Activated CD8-positive, alpha-beta memory T cell treated with anti-CD3 and anti-CD28 coated beads for 4 hours (primary cell): ENCODE measurements at places on chromosomes 7 and 10.

- DNase-seq, result no peak
These were observed 131.0 kb downstream of the PLXDC2 start for GRCh38 chr10:19947215-19947614.

DNA sequence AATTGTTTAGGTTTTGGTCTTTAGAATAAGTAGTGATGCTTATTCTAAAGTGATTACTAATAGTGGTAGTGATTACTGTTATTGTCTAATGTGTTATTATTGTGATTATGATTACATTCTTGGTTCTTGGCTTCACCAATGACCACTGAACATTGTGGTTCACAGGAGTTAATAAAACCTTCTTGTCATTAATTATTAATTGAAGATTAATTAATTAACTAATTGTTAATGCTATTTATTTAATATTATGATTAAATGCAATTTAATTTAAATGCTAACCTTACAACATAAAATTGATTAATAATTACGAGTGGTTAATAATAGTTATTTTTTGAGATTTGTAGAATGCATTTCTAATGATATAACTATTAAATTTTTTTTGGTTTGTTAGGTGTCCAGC lies 747.7 kb upstream of the POM121L12 start:
- no peak for DNase-seq

DNA sequence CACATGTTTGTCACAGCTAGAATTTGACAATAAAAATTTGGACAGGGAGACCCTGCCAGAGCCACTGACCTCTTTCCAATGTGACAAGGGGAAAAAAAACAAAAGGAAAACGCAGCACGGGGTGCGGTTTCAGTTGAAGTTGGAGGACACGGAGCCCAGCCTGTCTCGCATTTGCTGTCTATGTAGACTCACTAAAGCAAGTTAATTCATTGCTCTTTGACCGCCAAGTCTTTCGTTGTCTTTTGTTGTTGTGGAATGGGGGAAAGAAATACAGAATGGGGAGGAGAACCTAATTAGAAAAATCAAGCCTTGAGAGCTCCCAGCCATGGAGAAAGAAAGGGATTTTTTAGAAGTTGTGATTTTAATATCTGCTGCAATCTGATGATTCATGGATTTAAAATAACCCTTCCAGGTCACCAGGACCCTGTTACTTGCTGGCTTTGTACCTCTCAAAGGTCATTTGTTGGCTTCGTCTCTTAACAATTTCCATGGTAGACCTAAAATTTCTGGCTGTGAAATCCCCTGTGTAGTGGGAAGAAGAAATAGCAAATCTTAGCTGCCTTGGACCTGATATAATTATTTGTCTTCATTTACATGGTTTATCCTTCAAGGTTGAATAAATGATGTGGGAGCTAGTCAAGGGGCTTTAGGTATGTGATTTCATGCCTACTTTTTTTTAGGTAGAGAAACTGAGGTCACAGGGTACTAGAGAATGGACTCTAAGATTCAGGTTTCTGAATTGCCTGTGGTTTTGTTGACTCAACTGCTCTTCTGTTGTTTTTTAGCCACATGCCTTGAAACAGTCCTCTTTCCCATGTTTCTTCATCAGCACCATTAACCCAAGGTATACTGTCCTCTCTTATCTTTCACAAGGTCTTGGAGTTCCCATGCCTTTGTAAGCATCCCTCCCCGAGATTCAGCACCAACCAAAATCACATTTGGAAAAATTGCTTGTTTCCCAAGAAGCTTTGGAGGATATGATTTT lies 78.7 kb downstream of the TCF7L2 start:
- DNase-seq, result no peak

DNA sequence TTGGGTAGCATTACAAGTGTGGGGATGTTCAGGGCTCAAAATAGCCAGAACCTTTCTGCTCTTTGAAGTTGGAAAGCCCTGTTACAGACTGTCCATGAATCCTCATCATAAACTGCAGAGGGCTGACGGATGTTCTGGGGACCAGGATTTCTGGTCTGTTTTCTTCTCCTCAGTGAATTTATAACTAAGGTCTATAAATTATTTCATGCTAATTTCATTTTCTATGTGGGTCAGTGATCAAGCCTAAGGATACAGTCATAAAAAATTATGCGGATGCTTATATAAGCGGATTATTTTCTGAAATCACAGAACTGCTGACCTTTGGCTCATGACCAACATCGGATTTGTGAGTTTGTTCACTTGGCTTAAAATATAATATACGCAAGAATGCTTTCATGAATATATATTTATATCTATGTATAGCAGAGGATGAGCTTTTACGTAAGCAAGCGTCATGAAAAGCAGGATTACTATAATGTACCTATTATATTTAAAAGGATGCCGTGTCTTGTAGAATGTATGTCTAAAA lies 263.7 kb downstream of the GLI3 start:
- DNase-seq, result no peak

DNA sequence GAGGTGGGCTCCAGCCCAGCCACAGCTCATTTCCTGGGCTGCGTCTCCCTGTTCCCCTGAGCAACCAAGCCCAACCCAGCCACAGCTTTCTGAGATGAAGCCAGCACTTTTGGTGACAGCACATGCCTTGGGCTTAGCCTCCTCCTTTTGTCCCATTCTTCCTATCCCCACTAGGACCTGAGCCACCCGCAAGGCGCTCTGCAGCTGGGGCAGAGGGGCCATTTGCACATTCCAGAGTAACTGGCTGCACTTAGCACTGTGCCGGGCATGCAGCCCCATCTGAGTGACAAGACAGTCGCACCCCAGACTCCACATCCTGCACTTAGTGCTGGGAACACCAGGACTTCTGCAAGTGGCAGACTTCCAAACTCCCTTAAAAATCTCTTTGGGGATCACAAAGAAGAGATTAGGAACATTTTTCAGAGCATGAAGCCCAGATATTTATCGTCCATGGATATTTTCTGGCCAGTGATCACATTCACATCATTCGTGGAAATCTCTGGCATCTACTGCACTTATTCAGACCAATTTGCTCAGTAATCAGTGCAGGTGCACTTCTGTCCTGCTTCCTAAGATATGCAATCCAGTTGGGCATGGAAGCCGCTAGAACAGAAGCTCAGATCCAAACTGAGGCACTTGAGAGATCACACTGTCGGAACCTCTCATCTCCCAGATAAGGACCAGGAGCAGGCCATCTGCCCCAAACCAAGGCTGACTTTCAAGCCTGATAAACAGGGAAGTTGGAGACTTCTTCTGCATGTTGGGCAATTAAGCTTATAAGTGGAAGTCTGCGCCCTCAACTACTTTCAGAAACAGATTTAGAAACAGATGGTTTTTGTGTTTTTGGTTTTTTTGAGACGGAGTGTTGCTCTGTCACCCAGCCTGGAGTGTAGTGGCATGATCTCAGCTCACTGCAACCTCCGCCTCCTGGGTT lies 26.4 kb downstream of the CHST15 start:
- no peak for DNase-seq

- no peak for DNase-seq
These were observed 289.0 kb downstream of the TNS3 start for GRCh38 chr7:47292832-47293309.

DNA sequence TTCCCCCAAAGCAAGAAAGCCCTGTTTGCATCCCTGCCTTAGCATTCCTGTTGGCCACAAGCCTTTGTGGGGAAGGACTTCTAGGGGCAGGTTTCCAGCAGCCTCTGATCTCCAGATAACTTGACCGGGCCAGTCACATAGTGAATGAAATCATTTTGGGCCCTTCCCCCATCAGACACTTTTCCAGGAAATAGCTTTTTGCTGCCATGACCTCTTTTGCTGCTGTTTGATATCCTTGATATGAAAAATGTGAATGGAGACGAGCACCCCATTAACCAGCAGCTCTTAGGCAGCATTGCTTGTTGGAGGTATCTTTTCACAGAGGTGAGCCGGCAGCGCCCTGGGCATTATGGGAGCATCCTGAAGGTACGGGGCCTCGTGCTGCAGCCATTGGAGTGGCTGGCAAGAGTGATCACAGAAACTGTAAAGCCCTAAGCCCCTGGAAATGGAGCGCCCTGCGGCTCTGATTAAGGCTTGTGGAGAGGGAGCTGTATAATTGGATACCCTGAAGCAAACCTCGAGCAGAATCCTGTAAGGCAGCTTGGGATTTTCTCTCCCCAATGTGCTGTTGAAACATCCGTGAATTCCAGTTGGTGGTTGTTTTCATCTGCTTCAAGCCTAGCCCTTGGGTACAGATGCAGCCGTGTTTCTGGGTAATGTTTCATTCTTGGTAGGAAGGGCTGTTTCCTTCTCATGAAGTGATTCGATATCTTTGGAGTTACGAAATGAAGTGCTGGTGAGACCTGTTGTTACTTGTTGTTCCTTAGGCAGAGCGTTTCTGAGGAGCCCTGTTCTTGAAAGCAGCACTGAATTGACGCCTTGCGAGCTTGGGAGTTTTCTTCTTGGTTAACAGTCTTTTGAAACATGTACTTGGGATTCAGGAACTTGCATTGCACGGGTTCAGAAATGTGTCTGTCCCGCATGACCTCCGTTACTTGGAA lies 179.0 kb downstream of the PTEN start:
- DNase-seq, result no peak

DNA sequence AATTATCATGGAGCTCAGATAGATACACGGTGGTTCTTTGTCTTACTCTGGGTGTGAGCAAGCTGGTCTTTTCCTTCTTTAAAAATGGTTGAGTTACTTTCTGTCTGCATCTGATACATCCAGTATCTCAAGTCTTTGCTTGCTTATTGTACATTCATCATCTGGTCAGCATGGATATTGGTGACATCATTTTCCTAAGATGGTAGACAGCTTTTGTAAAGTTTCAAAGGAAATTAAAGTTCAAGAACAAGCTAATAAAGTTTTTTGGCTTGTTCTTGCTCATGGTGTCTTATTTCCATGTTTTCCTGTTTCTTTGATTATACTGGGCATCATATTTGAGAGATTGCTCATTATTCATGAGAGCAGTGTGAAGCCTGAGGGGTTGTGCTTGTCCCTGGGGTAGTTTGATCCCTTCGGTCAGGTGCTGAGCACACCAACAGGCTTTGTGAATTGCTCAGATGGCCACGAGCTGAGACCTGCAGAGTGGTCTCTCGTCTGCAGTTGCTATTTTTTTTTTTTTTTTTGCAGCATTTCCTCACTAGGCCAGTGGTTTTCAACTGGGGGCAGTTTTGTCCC lies 38.5 kb downstream of the MGMT start:
- no peak for DNase-seq

- no peak for DNase-seq
These were observed 125.7 kb upstream of the MTPN start for GRCh38 chr7:136102881-136103280.

- no peak for DNase-seq
These were observed 153.0 kb downstream of the PLCE1 start for GRCh38 chr10:94146746-94147145.

GRCh38 chr10:76034353-76035205 lies 603.2 kb downstream of the LRMDA start:
- DNase-seq, result no peak

- DNase-seq, result no peak
These were observed 381.0 kb downstream of the CALN1 start for GRCh38 chr7:72030994-72031667.

- DNase-seq, result peak; percentile 84
These were observed at the start of gene SYPL1 for GRCh38 chr7:106112118-106112971. Gene SYPL1, minus strand, starts transcription at chr7:106112312. Its CDS starts 104 bp downstream, at chr7:106112208.

DNA sequence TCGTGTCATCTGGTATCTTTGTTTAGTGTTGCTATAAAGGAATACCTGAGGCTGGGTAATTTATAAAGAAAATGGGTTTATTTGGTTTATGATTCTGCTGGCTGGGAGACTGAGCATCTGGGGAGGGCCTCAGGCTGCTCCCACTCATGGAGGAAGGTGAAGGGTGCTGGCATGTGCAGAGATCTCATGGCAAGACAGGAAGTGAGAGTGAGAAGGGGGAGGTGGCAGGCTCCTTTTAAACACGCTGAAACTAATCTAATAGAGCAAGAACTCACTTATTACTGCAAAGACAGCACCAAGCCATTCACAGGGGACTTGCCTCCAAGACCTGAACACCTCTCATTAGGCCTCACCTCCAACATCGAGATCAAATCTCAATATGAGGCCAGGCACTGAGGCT lies 11.3 kb downstream of the OIT3 start:
- no peak for DNase-seq

DNA sequence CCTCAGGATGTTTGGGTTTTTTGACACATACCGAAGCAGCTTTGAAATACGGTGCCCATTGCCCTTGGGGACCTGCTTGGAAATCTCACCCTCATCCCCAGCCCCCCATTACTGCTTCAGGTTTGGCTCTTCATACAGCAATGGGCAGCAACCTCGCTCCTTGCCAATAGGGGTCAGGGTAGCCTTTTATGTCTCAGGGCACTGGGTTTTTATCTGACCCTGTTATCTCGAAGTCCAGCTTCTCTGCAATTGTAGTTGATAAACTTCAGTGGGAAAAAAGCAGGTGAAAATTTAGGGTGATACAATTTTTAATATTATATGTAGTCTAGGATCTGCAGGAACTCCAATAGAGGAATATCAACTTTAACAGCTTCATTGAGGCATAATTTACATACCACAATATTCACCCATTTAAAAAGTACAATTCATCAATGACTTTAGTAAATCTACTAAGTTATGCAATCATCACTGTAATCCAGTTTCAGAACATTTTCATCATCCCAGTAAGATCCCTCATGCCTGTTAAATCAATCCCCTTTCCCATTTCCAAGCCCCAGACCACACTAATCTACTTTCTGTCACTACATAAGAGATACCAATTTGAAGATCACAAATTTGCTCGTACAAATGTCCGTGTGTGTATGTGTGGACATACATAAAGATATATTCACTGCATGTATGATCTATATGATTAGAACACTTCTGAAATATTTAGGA lies 386.2 kb downstream of the KCNMA1 start:
- no peak for DNase-seq

GRCh38 chr10:85045046-85045445 lies 716.7 kb downstream of the CCSER2 start:
- no peak for DNase-seq

DNA sequence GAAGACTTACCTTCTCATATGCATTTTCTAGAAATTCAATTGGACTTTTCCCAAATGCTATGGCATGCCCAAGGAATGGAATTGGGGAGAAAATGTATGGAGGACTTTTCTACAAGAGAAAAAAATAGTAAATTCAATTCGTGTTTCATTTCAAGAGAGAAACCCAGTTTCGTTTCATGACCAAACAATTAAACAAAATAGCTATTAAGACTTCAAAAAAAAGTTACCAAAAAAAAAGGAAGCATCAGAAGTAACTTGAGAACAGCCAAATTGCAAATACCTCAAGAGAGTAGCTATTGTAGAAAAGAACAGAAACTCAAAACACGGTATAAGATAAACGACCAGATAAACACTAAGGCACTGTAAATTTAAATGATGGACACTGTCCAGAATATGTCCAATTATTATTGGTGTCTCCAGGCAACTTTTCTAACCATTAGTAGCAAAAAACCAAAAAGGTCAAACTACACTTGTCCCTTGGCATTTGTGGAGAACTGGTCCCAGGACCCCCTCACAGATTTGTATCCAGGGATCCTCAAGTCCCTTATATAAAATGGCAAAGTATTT lies 2.4 kb downstream of the CYP51A1 start:
- no peak for DNase-seq
